ENCODE measurements at places on chromosomes 11 and 22.

GRCh38 chr11:30465192-30465591 lies 121.0 kb downstream of the MPPED2 start:
- DNase-seq: no peak

DNA sequence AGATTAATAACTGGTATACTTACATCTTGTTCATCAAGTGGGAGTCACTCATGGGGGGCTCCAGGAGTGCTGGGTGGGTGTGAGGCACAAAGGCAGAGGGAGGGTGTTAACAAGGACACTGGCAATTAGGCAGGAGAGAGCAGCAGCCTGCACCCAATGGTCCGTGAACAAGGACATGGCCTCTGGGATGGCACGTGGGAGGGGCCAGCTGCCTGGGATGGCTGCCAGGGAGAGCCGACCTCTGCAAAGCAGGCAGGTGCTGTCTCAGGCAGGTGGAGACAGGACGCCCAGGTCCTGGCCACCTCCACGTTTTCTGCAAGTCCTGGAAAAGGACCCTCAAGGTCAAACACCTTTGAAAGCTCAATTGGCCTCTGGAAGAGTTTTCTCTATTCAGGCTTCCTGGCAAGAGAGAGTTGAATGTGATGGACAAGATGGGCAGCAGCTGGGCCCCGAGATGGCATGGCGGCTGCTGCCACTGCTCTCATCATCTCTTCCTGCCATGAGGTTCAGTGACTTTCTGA lies 257.1 kb downstream of the BUD13 start:
- no peak for DNase-seq

DNA sequence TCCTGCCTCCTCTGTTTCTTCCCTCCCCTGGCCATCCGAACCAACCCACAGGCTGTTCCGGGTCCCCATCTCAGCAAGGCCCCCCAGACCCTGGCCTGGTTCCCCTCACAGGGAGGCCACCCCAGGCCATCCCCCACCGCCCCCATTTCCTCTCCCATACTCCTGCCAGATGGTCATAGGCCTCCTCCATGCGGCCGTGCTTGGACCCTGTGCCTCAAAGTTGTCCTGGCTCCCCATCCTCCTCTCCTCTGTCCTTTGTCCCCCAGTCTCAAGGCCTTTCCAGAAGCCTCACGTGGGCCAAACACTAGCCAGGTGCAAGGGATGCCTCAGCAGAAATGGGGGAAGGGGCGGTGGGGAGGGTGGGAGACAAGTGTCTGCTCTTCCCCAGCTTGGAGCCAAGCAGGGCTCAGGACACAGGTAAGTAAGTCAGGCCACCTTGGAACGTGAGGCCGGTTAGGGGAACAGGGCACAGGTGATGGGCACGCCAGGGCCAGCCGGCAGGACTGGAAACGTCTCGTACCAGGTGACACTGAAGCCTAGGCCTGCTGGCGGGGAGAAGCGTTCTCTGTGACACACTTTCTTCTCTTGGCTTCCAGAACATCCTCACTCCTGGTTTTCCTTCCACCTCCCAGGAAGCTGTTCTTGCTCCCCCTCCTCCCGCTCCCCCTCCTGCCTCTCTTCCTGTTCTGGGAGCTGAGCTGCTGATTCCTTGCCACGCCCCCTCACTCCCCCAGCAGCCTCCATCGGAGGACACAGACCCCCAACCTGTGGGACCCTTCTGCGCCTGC lies 31.5 kb upstream of the SLC22A12 start:
- no peak for DNase-seq

GRCh38 chr11:46380340-46381047 lies 975 bp upstream of the MDK start:
- peak; percentile 51 for DNase-seq

DNA sequence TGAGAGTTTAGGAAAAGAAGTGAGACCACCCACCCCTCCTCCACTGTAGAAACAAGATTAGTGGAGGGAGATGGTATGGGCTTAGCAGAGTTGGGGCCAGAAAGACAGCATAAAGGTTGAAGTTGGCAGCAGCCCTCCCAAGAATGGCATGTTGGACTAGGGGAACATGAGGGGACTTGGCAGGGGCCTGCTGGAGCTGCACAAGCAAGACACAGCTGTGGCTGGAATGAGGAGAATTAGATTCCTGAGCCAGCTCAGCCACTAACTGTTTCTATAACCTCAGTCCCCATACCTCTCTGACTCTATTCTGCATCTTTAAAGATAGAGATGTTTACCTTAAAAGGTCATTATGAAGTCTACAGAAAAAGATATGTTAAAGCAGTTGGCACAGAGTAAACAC lies 13.2 kb downstream of the MAP6 start:
- DNase-seq: no peak

DNA sequence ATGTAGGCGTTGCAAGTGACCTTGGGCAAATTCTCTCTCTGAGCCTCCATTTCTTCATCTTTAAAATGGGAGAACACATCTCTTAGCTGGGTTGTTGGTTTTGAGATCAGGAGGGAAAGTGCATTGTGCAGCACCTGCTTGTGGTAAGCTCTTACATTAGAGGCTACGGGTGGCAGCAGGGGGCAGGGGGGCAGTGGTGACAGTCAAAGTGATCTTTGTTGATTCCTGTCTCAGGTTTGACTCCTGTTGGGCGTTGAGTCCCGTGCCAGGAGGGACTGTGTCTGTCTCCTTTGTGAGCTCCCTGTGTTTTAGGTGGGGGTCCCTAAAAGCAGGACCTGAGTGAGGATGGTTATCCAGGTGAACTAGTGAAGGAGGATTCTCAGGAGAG lies 101.7 kb downstream of the TP53I11 start:
- DNase-seq: no peak

- DNase-seq: no peak
Measured at GRCh38 chr11:119860561-119861094, 131.6 kb upstream of the NECTIN1 start.

GRCh38 chr11:120144501-120144900 lies 6.6 kb upstream of the TRIM29 start:
- DNase-seq: no peak

GRCh38 chr11:65592858-65593517 lies 2.6 kb downstream of the KCNK7 start:
- no peak for DNase-seq

DNA sequence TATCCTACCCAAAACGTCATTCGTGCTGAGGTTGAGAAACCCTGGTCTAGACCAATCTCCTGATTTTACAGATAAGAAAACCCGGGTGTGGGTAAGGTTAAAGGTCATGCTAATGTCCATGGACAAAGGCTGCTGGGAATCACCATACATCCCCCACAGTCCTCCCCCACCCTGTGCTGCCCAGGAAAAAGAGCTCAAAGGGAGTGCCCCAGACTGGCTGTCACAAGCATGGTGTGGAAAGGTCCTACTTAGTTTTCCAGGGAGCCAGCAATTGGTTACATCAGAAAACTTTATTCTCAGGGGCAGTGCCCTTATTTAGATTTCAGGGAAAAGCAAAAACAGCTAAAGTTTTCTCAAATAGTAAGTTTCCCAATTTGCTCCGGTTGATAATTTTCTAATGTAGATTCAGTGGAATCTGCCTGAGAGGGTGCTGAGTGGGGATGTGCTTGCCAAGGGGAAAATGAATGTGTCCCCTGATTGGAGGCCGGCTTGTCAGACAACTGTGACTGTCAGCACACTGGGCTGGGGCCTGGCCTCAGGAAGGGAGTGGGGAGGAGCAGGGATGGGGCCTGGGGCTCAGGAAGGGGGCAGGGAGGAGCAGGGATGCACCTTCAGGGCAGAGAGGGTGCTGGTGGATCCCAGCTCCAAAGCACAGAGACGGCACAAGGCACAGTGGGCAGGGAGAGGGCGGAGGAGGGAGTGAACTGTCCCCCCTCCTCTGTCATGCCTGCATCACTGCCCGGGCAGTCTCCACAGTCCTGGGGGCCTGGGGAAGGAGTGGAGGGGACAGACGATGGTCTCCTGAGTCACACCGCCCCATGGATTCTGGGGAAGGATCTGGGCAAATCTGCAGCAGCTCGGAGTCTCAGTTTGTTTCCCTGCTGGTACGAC lies 263.6 kb downstream of the KIRREL3 start:
- DNase-seq: no peak

DNA sequence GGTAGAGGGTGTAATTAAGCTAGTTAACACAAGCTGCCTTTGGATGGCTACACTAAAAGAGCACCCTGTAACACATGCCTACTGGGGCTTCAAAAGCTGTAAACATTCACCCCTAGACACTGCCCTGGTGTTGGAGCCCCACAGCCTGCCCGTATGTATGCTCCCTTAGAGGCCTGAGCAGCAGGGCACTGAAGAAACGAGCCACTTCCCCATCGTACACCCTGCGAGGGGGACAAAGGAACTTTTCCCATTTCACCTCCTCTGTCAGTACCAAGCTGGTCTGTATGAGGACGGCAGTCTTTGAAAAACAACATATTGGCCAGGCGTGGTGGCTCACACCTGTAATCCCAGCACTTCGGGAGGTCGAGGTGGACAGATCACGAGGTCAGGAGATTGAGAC lies 77.0 kb downstream of the MAML2 start:
- DNase-seq: no peak

DNA sequence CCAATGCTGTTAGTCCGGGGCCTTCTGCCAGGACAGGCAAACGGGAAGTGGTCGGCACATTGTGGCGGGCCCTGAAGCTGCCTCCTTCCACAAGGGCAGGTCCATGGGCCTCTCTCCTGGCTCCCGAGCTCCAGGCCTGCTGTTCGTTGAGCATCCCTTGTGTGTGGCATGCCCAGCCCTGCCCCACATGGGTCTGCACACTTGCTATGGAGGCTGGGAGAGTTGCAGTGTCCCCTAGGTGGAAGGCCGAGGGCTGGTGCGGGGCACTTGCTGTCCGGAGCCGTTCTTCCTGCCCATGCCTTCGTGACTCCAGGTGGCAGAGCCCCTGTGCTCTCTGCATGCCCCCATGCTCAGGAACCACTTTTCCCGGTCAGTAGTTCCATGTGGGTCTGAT lies 26.0 kb upstream of the DGCR8 start:
- DNase-seq: no peak

- DNase-seq: no peak
Measured at GRCh38 chr11:376531-377173, 7.4 kb downstream of the B4GALNT4 start.

- no peak for DNase-seq
Measured at GRCh38 chr22:28783786-28784671, 11.5 kb downstream of the CCDC117 start.

DNA sequence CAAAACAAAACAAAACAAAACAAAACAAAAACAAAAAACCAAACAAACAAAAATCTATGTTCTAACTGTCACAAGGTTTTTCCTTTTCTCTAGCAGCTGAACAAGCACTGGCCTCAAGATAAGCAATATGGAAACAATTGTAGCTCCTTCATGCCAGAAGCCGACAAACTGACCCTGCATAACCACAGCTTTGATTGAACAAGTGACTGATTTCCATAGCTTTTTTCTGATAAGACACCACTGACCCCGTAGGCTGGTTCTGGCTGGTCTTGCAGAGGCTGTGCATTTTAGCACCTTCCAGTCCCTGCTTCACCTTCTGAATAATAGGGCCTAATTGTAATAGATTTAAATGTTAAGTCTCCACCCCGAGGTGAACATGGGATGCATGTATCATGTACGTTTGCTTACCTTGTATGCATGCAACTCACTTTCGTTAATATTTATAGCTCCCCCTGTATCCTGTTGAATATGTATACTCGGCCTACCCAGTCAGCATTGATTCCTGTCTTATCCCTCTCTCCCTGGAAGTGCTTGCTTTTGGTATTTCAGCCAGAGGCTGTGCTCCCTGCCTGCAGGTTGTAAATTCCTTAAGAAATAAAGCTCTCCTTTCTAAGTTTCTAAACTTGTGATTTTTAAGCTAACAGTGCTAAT lies 49.6 kb downstream of the CNTF start:
- no peak for DNase-seq

- DNase-seq: no peak
Measured at GRCh38 chr22:25919452-25919851, 177.5 kb downstream of the MYO18B start.

- no peak for DNase-seq
Measured at GRCh38 chr11:62087694-62088093, 36.1 kb upstream of the INCENP start.

DNA sequence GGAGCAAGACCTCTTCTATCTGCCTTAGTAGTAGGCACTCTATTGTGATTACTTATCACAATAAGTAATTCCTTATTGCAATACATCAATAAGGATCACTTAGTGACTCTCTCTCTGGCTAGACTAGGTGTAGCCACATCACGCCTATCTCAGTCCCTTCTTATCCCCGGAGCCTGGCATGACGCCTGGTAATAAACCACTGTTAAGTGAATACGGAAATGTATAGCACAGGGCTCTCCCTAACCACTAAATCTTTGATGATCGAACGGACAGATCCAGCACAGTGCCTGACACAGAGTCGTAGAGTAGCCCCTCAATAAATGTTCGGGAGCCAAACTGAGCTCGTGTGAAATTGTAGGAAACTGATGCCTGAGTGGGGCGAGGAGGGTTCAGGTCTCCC lies 143.3 kb downstream of the FBXO7 start:
- no peak for DNase-seq

GRCh38 chr22:24803064-24803542 lies 2.9 kb upstream of the SGSM1 start:
- peak; percentile 69 for DNase-seq

GRCh38 chr11:46493791-46494190 lies 100.0 kb downstream of the AMBRA1 start:
- no peak for DNase-seq

- no peak for DNase-seq
Measured at GRCh38 chr11:129259931-129260348, 67.8 kb upstream of the ARHGAP32 start.

DNA sequence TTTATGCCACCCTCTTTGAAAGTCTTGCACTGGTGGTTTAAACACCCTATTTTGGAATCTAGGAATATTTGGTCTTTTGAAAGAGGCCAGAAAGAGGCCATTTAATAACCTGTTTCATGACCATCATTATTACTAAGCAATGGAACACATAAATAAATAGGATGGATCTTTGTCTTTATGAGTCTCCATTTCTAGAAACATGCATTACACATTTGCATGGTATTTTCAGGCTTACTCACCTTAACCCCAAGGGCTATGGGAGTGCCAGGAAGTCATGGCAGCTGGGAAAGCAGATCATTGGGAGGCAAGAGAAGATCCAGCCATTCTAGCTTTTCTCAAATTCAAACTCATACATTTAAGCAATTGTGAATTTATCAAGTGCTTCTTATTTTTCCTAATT lies 185.8 kb upstream of the POU2AF2 start:
- no peak for DNase-seq

- no peak for DNase-seq
Measured at GRCh38 chr11:104588970-104589369, 309.3 kb downstream of the CASP12 start.

DNA sequence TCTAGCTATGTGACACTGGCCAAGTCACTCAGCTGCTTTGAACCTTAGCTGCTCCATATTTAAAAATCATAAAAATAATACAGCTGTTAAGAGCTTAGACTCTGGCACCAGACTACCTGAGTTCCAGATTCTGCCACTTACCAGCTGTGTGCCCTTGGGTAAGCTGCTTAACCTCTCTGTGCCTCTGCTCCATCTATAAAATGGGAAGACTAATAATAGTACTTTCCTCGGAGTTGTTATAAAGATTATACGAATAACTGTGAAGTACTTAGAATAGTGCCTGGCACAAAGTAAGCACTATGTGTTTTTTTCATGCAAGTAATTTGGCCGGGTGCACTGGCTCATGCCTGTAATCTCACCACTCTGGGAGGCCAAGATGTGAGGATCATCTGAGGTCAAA lies 1.4 kb downstream of the HDHD5 start:
- DNase-seq: no peak

- no peak for DNase-seq
Measured at GRCh38 chr11:79314906-79315689, 125.7 kb downstream of the TENM4 start.

- DNase-seq: no peak
Measured at GRCh38 chr11:33383075-33383919, 126.1 kb downstream of the HIPK3 start.

- DNase-seq: no peak
Measured at GRCh38 chr11:55942785-55943392, 6.7 kb upstream of the OR5I1 start.

Measured in germinal center (tissue), 1 donor.